CD4-positive, CD25-positive, alpha-beta regulatory T cell (primary cell): ENCODE measurements at places on chromosomes 13 and 19. TPM values are rescaled to one million over a fixed set of nuclear protein-coding genes. Genes with fewer than 3 reads are reported as not detected.

Gene ZNF607
- 5.5 TPM for total RNA-seq

Gene DACT3
- total RNA-seq, result not detected

Gene KRTDAP
- total RNA-seq, result not detected

Gene IZUMO2
- total RNA-seq, result not detected

Gene PRMT1
- 59.2 TPM for total RNA-seq

Gene HSPB6
- not detected for total RNA-seq

GRCh38 chr13:92255526-92255925 lies 857.1 kb downstream of the GPC5 start:
- DNase-seq, result no peak

DNA sequence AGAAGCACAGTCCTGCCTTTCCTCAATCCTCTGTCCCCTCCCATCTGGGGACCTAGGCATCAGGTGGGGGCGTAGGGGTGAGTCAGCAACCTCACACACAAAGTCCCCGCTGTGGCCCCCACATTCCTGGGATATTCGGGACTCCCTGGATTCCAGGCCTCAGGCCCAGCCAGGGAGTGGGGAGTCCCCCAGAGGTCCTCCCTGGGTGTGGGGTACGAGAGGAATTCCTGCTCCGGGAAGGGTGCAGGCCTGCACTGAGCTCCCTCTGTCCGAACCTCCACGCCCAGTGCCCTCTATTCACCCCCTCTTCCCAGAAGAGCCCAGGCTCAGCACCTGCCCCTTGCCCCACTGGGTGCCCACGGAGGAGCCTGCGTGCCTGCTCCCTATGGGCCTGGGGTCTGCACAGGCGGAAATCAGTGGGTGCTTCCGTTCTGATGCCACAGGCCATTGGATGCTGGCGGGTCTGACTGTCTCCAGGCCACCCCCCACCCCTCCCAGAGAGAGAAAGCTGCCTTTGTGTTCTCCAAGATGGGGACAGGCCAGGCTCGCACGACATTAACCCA lies 3.4 kb downstream of the CADM4 start:
- DNase-seq, result no peak

DNA sequence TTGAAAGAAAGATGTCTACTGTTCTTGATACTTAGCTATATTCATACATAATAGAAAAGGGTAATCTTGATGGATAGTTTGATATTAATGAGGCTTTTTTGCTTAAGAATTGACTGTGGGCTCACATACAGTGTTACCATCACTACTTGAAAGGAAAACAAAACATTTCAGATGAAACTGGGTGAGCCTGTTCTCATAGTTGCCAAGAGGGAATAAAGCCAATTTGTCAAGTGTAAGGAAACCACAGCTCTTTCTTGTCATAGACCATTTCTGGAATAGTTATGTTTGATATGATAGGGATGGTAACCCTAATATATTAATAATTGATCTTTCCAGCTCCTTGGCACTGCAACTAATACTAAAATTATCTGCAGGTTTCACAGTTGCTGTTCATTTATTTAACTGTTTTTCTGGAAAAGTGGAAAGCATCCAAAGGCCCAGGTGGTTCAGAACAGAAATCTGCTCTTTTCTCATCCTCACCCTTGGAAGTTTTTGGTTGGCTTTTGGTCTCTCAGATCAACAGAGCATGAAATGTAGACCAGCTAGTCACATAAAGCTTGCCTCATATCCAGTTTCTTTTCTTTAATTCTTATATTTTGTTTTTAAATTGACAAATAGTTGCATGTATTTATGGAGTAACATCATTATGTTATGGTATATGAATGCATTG lies 43.2 kb downstream of the ARHGEF7 start:
- no peak for DNase-seq

GRCh38 chr19:18697680-18698079 lies 14.2 kb downstream of the CRTC1 start:
- DNase-seq, result no peak

- no peak for DNase-seq
These were observed 5.6 kb downstream of the MFSD12 start for GRCh38 chr19:3551792-3552095.

DNA sequence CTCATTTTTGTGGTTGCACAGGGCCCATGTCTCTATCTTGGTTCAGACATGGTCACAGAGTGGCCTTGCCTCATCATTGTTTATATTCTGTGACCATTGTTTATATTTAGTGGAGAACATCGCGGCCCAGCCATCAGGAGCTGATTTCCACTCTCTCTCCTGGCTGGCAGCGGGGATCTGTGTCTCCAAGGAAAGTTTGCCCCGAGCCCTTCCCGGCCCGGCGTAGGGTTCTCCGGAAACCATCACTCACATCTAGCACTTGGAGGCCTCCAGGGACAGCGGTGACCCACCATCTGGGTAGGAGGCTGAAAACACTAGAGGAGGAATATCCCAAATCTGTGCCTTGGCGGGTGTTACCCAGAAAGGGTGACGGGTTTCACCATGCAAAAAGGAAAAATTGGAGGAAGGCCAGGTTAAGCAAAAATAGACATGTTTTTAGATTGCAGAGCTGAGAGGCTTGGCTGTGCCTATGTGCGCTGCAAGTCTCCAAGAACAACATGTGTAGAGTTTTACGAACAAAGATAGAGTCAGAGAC lies 726 bp upstream of the ZNF358 start:
- DNase-seq, result no peak

DNA sequence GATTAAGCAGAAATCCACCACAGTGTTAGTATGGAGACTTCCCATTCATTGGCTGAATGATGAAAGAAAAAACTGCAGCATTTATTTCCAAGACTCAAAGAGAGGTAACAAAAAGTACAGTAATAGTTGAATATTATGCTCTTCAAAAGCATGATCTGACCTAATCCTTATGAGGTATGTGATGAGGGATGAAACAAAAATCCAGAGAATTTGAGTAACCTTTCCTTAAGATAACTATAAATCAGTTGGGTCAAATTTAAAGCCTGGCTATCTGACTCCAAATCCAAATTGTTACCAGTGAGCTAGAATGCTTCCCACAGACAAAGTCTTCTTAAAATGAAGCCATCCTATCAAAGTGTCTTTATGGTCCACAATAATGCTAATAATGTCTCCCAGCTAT lies 38.1 kb downstream of the NUFIP1 start:
- DNase-seq, result no peak

DNA sequence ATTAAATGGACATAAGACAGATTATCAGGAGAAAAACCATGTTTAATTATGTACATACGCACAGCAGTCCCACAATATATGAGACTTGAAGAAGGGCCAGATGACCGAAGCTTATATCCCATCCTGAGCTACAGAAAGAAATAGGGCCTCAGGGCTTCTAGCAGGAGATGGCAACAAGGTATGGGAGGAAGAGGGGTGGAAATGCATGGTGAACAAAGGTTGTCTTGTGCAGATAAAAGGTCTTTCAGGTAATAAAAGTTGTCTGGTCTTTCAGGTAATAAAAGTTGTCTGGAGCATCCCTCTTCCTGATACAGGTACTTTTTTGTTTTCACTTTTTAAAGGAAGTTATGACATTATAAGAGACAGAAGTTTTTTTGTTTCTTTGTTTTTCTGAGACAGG lies 15.4 kb upstream of the GTF3A start:
- DNase-seq, result no peak

- DNase-seq, result no peak
These were observed 19.6 kb upstream of the EPHX3 start for GRCh38 chr19:15251749-15252397.

DNA sequence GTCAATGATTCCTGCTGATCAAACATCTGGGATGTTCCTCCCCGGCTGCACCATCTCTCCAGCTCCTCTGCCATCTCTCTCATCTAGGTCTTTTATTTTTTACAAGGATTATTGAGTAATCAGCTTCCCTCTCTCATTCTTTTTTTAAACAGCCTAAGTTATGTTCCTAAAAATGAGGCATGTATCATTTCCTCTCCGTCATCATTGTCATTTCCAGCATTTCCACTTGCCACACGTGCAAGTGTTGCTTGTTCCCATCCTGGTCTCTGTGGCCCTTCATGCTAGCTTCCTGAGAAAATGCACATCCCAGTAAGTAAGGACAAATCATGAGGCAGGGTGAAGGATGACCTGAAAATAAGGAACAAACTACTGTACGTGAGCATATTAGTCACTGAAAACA lies 102.7 kb upstream of the POSTN start:
- no peak for DNase-seq

DNA sequence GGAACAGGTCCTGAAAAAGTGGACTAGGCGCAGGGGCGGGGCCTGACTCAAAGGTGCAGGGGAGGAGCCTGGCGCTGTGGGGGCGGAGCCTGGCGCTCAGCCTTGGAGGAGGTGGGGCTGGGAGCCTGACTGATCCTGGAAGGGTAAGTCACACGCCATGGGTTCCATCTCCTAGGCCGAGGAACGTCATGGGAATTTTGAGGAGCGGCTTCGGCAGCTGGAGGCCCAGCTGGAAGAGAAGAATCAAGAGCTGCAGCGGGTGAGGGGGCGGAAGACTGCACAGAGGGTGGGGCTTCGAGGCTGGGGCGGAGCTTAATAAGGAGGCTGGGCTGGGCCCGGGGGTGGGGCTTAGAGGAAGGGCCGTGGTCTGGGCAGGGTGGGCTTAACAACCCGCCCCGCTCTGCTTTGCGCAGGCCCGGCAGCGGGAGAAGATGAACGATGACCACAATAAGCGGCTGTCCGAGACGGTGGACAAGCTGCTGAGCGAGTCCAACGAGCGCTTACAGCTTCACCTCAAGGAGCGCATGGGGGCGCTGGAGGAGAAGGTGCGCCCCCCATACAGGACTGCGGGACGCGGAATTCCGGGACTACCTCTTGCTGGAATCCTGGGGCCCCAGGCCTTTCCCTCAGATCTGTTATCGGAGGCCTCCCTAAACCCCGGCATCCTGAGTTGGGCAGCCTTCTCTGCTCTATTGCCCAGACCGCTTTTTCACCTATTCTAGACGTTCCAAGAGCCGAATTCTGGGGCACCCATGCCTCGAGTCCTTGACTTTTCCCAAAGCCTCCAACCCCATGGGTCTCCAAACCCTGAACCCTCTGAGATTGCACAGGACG lies 14.5 kb downstream of the PPFIA3 start:
- DNase-seq, result peak; percentile 49

- no peak for DNase-seq
These were observed 35.8 kb downstream of the GGACT start for GRCh38 chr13:100552755-100553154.

GRCh38 chr19:33465371-33465770 lies 56.2 kb downstream of the PEPD start:
- no peak for DNase-seq

- no peak for DNase-seq
These were observed 94.6 kb upstream of the RFC3 start for GRCh38 chr13:33723365-33723764.
